ENCODE measurements at places on chromosomes 3 and 15.

- DNase-seq: no peak
Measured at GRCh38 chr15:58628206-58628947, 121.1 kb downstream of the ADAM10 start.

GRCh38 chr3:40008796-40009195 lies 199.4 kb downstream of the MYRIP start:
- DNase-seq: no peak

DNA sequence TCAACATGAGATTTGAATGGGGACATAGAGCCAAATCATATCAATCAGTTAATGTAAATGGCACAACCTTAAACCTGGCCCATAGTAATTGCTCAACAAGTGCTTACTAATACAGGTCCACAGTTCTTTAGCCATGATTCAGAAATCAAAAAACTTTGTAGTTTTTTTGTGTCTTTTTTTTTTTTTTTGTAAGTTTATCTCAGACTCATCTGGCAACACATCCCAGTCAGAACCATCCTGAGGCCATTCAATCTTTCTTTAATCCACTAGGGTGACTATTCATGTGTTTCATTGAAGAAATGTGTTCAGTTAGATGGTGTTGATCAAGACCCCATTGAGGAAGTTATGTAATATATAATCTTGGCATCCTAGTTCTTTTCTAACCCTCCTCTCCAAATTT lies 65.4 kb downstream of the ABI3BP start:
- no peak for DNase-seq

GRCh38 chr3:189419038-189419437 lies 212.2 kb upstream of the TP63 start:
- no peak for DNase-seq

DNA sequence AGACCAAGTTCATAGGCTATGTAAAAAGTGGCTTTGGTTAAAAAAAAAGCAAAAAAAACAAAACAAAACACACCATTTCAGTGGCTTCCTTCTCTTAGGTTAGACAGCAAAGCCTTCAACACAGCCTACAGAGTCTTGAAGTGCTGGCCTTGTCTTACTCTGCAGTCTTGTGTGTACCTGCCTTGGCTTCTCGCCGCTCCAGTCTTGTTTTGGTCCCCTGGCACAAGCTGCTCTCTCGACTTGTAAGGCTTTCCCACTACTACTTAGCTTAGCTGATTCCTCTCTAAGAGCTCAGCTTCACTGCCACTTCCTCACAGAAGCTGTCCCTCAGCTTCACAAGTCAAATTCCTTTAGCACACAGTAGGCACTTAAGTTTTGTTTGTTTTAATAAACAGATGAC lies 63.0 kb downstream of the ST3GAL6 start:
- DNase-seq: no peak

GRCh38 chr3:157981819-157982218 lies 124.4 kb downstream of the SHOX2 start:
- DNase-seq: no peak

DNA sequence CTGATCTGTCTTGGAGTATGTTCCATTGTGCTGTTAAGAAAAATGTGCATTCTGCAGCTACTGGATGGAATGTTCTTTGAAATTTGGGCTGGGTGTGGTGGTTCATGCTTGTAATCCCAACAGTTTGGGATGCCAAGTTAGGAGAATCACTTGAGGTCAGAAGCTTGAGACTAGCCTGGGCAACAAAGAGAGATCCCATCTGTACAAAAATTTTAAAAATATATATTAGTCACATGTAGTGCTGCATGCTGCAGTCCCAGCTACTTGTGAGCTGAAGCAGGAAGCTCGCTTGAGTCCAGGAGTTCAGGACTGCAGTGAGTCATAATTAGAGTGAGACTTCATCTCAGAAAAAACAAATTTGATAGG lies 62.8 kb upstream of the PLSCR4 start:
- DNase-seq: no peak

- no peak for DNase-seq
Measured at GRCh38 chr15:55937040-55937439, 56.4 kb downstream of the NEDD4 start.

DNA sequence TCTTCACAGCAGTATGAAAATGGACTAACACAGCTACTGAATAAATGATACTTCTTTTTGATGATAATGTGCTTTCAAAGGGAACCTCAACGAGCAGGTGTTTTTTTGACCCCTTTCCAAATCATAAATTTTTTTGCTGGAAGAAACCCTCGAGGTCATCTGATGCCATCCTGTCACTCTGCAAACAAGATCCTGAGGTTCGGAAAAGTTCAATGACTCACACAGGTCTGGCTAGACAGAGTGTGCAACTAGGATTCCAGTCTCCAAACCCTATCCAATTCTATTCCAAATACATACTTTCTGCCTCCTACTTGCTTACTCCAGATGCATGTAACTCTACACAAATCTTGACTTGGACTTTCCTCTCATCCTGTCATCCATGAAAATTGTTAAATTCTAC lies 124.7 kb downstream of the NEDD4 start:
- no peak for DNase-seq

GRCh38 chr3:30227571-30228301 lies 378.7 kb upstream of the TGFBR2 start:
- DNase-seq: no peak

DNA sequence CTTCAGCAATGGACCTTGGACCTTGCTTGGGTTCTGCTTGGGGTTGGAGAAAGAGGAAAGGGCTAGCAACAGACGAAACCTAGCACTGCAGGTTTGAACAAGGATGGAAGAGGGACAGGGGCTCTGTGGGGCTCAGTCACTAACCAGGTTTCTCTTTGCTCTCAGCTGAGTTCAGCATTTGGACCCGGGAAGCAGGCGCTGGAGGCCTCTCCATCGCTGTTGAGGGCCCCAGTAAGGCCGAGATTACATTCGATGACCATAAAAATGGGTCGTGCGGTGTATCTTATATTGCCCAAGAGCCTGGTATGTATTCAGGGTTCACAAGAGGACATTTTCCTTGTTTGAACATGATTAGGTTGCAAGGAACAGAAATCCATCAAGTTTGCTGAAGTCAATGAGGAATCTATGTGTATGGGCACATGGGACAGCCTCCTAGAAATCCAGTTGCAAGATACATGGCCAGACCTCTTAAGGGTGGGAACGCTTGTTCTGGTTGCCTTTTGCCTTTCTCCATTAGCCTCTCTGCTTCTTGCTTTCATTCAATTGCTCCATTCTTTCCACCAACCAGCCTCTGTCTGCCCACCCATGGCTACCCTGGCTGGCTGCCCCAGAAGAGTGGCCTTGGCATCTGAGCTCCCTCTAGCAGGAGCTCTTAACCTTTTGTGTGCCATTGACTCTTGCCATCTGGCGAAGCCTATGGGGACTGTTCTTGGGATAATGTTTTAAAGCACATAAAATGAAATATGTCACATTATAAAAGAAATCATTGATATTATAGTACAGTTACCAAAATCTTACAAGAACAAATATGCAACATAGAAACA lies 55.9 kb downstream of the DNASE1L3 start:
- no peak for DNase-seq

GRCh38 chr3:12097971-12098370 lies 60.7 kb downstream of the TIMP4 start:
- DNase-seq: no peak

GRCh38 chr15:100762913-100763834 lies 116.5 kb upstream of the ALDH1A3 start:
- DNase-seq: no peak

- no peak for DNase-seq
Measured at GRCh38 chr15:100771746-100772145, 107.9 kb upstream of the ALDH1A3 start.

DNA sequence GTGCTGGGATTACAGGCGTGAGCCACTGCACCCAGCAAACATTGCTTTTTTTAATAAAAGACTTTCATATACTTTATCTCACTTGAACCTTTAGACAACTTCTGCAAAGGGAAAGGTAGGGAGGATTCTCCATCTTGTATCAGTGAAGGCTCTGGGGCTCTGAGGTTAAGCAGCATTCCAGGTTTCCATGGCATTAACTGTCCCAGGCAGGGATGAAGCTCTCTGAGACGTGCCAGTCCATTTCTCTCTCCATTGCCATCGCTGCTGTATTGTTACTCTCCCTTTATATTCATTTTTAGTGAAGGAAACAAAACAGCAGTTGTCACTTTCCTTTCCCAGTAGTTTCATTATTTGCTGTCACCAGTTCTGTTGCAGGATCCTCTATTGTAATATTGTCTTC lies 342.4 kb downstream of the LPP start:
- no peak for DNase-seq

- no peak for DNase-seq
Measured at GRCh38 chr15:33067456-33067855, 127.1 kb downstream of the FMN1 start.

DNA sequence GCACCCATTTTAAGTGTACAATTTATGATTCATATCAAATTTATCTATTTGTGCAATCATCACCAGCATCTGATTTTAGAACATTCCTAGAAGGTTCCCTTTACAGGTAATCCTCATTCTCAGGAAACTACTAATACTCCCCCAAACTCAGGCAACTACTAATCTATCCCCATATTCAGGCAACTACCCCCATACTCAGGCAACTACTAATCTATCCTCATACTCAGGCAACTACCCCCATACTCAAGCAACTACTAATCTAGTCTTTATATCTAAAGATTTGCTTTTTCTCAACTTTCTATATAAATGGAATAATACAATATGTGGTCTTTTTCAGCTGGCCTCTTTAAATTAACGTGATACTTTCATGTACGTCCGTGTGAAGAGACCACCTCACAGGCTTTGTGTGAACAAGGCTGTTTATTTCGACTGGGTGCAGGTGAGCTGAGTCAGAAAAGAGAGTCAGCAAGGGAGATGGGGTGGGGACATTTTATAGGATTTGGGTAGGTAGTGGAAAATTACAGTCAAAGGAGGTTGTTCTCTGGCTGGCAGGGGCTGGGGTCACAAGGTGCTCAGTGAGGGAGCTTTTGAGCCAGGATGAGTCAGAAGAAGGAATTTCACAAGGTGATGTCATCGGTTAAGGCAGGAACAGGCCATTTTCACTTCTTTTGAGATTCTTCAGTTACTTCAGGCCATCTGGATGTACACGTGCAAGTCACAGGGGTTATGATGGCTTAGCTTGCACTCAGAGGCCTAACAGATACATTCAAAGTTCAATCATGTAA lies 1444.5 kb upstream of the CADM2 start:
- DNase-seq: no peak

GRCh38 chr15:77796046-77796729 lies 163.5 kb upstream of the LINGO1 start:
- no peak for DNase-seq

DNA sequence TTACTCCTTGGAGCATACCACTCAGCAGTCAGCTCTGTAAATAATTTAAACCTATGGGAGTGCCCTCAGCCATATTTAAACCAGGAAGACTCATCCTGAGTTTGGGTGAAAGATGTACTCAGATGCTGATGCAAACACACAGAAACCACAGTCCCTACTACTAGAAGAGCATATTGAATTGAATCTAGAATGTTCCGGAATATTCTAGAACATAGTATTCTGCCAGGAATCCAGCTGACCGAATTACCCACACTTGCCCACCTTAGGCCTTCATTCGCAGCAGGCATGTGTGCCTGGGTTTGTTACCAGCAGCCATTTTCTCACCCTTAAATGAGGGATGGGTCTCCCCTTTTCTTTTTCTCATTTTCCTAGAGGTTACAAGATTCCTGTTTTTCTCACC lies 202.4 kb upstream of the ICE2 start:
- no peak for DNase-seq

GRCh38 chr3:124455891-124456290 lies 274.4 kb upstream of the UMPS start:
- DNase-seq: no peak
